Activated T-cell treated with anti-CD3 and anti-CD28 coated beads for 24 hours (primary cell): ENCODE measurements at places on chromosomes 7 and 10.
A peak's percentile ranks its signal among the peaks of the same experiment; 100 is the strongest.

DNA sequence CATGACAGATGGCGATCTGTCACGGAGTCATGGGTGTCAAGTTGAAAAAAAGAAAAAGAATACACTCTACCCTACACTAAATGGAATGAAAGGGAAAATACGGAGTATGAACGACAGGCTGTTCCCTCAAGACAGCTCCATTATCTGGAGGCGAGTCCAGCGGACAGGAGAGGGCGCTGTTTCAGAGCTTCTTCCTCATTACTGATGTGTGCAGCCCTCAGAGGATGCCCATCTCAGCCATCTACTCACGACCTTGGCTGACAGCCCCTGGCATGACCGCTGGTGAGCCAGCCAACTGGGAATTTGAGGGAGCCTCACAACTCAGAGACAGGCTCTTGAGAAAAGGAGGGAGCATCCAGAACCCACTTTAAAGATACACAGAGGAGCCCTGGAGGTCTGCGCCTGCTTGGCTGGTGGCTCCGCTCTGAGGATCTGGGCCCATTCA lies 49.6 kb upstream of the SMNDC1 start:
- DNase-seq = peak; percentile 58

DNA sequence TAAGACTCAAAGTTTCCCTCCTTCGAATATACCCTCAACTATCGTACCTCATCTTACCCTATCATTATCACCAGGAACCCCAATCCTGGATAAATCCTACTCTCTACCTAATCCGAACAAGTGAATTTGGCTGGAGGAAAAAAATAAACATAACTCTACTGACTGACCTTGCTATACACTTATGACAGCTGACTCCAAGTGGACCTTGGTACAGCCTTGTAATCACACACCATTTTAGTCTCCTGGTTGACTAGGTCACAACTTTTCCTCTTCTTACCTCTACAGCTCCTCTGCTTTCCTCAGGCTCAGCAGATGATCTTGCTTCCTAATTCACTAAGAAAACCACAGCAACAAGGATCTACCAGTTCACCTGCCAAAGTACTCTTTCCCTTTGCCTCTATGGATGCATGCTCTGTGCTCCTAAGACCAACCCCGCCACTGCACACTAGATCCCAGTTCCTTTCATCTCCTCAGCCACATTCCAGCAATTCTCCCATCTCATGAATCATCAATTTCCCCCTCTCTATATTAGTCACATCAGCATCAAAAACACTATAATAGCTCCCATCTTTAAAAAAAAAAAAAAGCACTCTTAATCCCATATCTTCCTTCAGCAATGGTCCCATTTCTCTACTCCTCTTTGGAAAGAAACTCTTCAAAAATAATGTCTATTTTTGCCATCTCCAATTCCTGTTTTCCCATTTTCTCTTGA lies 35.5 kb downstream of the COA1 start:
- no peak for DNase-seq

DNA sequence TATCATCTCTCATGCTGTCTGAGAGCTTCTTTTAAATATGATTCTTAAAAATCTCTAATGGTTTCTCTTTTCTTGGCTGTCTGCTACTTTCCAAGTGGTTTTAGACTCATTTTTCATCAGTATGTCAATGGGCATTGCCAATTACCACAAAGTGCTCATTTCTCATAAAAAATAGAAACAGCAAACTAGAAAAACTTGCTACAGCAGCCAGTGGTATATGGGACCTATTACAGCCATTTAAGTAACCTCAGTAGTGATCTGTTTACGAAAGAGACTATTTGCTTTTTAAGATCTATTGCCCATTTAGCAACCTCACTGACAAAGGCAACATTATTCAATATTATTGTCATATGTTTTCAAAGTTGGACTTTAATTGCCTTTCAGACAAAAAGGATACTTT lies 207.1 kb upstream of the RHOBTB1 start:
- no peak for DNase-seq

DNA sequence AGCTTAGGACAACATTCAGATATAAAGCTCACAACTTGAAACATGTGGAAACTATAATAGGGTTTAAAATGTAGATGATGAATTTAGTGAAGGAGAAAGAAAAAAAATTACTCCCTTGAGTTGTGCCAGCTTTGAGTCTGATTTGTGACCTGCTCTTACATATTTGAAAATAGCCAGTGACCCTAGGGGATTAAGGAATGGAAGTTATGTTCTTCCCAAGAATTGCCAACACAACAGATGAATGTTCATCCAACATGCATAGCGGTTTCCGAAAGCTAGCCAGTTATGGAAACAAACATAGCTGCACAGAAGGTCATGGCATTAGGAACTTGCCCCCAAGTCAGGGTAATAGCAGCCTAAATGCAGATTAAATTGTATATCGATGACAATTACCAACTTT lies 10.8 kb downstream of the TMEM196 start:
- DNase-seq = no peak

DNA sequence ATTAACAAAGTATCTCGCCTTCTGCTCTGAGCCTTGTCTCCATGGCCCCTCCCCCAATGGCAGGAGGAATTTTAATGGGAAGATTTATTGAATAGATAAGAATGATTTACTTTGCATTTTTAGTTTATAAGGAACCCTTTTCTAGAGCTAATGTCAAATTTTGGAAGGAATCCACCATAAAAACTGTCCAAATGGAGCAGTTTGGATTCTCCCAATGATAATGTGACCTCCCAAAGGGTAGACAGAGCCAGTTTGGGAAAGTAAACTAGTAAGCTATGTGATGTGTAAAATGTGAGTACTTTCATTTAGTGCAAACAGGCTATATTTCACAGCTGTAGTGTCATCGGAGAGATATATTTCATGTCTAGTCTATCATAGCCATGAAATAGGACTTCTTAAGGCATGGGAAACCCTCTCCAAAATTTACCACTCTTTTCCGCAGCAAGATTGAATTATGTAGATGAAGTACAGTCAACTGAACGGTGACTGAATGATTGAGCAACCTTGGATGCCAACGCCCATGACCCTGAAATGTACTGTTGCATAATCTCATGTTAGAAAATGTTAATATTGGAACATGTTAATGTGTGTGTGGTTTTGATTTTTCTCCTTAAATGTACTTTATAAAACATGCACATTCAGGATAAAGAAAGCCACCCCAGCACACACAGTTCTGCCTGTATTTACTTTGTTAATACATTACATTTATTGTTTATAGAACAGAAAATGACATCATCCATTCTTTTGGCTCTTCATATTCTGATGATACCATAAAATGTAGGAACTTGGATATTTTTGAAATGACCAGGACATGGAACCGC lies 140.6 kb downstream of the NRP1 start:
- DNase-seq = no peak
